ENCODE measurements at places on chromosomes 1 and 21.

DNA sequence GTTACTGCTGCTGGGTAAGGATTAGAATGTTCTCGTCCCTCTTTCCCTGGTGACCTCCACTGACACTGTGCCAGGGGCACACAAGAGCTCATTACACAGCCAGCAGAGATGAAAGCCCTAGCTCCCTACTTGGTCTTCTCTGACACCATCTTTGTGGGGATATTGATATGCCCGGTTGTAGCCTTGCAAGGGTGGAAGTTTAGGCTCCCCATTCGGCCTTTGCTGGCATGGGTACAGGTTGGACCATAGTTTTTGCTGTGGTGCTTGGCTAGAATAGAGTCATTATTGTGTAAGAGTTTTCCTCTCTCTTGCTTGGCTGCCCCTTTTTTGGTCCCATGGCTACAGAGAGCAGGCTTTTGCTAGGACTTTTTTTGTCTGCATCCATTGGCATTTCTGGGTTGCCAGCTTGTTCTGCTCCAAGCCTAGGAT, 12.3 kb downstream of the RAB4A start:
- no peak for DNase-seq

- no peak for DNase-seq
Observed at GRCh38 chr1:178055779-178056471, 38.0 kb upstream of the RASAL2 start.

DNA sequence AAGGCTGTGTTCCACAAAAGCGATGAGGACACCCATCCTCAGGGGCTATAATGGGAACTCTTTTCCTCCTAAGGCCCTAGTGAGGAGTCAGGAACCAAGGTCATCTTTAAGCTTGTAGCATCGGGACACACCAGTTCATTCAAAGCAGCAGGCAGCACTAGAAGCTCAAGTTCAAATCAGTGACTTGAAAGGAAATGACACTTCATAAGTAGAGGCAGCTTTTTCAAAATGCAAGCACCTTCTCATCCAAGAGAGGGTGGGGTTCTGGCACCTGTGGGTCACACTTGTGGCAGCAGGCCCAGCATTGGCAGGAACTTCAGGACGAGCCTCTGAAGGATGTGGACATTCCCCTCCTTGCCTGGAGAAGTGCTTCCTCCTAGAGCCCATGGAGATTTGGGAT, 496.3 kb downstream of the KIF26B start:
- no peak for DNase-seq

DNA sequence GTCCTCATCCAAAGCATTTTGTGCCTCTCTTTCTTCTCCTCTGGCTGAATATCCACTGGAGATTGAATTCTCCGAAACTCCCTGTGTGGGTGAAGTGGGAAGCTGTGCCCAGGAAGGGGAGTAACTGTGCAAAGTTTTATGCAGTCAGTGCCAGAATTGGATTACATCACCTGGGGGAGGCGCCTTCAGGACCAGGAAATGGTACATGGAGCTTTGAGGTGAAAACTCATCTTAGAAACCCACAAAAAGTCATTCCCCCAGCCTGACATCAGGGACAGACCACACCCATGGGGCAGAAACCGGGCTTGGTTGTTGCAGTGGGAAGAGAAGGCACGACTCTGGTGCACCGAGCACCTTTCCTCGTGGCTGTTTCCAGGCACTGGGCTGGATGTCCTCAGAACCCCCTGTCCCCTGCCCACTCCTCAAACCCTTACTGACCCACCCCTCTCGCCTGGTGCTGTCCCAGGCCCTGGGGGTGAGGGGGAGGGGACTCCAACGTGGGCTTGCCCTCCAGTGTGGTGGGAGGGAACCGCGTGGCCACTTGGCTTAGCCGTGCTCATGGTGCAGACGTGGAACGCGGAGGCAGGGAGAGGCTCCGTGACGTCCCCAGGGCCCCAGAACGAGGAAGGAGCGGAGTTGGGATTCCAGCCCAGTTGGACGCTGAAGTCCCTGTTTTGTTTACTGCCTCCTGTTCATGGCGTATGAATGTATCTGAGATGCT, 15.7 kb downstream of the TFF3 start:
- no peak for DNase-seq

- no peak for DNase-seq
Observed at GRCh38 chr1:76928522-76928921, 61.2 kb downstream of the ST6GALNAC5 start.

- no peak for DNase-seq
Observed at GRCh38 chr1:166700696-166701095, 138.6 kb upstream of the POGK start.

DNA sequence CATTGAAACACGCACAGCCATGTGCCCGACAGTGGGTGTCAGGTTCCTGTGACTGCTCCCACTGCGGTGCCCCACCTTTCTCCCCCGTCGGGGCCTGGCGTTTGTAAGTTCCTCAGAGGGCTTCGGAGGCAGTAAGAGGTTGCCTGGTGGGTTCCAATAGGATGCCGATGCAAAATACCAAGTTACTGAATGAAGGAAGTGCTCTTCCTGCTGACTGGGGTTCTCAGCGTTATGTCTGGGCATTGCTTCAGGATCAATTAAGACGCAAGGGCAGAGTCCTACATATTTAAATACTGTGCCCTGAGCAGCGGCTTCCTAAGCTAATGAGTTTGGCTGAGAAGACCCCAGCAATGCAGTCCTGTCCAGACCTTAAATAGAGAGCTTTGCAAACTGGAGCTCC, 28.9 kb upstream of the DNAJC11 start:
- DNase-seq: no peak

DNA sequence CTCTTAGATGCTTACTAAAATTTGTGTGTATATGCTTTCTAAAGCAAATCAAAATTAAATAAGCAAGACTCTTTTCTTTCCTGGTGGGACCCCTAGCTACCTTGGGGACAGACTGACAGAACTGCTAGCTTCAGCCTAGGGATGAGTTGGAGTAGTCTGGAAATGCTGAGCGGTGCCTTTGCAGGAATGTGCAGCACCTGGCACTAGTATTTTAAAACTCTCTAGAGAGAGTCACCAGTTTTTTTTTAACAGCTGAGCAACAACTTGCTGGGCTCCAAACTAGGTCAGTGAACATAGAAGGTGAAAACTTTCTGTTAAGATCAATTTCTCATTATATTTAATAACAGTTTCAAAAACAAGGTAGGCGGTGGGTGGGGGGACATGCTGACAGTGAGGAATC, 56.8 kb downstream of the NUF2 start:
- no peak for DNase-seq

DNA sequence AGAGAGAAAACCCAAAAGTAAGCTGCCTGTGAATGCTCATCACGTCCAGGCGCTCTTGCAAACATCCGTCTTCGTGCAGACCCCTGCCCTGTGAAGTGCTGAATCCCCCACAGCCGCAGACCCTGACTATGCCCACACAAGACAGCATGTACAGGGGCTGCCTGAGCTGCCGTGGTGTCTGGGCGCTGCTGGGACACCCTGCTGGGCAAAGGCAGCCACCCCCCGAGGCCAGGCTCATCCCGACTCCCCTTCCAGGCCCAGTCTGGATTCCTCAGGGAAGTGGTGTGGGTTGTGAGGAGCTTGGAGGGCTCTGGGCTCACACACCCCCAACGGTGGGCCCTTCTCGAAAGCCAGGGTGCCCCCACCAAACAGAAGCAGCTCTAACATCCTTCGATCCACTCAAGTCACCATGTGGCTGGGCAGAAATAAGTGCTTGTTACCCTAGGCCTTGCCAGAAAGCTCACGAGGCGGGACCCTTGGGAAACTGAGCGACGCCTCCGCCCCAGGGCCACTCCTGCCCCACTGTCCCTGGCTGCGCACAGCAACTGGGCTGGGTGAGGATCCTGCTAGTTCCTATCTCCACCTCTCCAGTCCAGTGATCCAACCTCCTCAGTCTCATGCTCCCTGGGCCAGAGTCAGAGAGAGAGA, 4.8 kb upstream of the WNT9A start:
- no peak for DNase-seq

DNA sequence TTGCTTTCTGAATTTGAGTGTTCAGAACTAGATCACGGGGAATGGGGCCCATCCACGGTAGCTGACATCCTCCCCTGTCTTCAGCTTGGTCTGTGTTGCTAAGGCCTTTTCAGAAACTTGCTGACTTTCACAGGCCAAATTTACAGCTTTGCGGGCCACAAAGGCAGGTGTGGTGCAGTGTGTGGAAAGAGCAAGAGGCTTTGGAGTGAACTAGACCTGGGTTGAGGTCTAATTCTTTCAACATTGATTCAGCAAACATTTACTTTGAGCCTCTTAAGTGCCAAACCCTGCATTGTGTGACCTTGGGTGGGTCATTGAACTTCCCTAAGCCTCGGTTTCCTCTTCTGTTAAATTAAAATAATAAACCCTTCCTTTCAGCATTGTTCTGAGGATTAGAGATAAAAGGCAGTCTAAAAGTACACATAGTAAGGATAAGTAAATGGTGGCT, 24.3 kb downstream of the STPG1 start:
- DNase-seq: no peak

Measured in activated gamma-delta T cell (primary cell).